Fibroblast of skin of back (primary cell): ENCODE measurements at places on chromosomes 6 and 20.

DNA sequence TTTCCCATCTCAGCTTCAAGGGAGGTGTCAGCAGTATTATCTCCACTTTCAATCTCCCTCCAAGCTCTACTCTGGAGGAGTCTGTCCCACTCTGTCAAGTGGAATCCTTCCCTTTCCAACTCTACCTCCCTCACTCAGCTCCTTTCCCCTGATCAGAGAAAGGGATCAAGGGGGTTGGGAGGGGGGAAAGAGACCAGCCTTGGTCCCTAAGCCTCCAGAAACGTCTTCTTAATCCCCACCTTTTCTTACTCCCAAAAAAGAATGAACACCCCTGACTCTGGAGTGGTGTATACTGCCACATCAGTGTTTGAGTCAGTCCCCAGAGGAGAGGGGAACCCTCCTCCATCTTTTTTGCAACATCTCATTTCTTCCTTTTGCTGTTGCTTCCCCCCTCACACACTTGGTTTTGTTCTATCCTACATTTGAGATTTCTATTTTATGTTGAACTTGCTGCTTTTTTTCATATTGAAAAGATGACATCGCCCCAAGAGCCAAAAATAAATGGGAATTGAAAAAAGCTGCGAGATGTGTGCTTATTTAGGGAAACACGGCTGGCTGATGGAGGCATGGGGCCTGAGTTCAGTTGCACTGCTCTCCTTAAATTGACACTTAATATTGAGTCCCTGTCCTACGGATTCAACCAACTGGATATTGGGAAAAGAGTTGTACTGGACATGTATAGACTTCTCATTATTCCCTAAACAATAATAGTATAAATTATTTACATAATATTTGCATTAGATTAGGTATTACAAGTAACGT, 4.9 kb downstream of the TUBB start:
- peak; percentile 35 for DNase-seq

DNA sequence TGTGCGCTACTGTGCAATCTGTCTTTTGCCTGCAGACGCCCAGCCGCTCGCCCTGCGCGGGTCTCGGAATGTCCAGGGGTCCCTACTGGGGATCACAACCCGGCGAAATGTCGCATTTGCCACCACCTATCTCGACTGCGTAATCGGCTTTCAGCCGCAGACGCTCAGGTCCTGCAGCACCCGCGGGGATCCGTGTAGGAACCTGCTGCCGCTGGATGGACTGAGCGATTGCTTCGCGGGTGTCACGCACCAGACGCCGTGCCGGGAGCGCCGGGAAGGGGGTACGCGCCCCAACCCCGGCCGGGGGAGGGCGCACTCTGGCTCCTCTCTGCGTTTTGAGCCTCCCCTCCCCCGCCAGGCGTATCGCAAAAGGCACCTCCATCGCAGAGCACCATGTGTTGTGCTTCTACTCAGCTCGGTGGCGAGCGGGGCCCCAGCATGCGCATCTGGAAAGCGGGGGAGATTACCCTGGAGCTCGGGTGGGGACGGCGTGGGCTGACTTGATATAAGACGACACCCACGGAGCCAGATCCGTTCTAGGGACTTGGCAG, 747 bp upstream of the PTPRA start:
- peak; percentile 41 for DNase-seq

DNA sequence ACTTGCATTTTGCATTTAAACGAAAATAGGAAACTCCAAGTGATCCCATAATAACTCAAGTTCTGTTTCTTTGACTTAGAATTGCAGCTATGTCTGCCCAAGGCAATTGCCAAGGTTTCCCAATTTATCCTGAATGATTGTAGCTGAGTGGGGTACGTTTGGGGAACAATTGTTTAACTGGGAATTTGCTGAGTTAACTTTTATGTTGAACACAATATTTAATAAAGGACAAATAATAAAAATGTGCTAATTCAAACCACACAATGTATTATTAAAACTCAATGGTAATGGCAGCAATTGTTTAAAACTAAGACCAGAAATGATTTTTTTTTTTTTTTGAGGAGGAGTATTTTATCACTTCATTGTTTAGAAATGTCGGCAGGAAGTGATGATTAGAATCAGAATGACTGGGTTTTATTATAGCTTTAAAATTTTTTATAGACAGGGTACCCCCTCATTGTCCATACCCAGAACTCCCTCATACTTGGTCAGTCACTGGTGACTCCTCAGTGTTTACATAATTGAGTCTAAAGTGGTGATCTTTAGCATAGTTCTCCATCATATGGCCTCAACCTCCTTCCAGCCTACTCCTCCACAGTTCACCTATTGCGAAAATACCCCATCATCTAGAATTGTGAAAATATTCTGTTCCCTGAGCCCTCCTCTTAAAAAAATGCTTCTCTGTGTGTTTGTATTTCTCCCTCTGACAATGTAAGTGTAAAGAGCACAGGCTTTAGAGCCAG, 389.2 kb upstream of the CITED2 start:
- no peak for DNase-seq

DNA sequence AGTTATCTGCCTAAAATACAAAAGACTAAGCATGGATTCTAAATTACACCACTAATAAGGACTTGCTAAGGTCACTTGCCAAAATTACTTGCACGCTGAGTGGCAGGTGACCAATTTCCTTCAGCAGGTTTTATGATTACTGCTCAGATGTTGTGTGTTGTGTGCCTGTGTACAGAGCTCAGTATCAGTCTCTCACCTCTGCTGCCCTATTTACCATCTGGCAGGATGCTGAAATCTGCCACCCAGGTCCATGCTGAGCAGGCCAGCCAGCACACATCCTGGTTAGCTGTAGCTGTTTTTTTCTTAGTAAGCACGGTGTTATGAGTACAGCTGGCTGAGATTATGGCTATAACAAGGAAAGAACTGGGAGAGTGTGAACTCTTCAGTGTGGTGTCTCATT, 34.0 kb downstream of the ELOVL4 start:
- no peak for DNase-seq

DNA sequence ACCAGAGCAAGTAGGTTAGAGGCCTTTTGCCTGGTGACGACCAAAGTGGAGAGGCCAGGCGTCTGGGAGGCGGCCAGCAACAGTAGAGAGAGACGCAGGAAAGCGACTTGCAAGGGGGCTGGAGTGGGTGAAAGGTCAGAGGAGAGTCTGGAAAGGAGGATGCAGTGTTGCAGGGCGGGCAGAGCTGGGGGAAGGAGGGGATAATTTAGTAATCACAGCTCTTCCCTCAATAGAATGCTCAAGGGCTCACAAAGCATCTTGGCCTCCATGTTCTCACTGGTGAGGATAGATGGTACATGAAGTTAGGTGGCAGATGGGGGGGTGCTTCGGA, 25.2 kb downstream of the TCF15 start:
- no peak for DNase-seq

DNA sequence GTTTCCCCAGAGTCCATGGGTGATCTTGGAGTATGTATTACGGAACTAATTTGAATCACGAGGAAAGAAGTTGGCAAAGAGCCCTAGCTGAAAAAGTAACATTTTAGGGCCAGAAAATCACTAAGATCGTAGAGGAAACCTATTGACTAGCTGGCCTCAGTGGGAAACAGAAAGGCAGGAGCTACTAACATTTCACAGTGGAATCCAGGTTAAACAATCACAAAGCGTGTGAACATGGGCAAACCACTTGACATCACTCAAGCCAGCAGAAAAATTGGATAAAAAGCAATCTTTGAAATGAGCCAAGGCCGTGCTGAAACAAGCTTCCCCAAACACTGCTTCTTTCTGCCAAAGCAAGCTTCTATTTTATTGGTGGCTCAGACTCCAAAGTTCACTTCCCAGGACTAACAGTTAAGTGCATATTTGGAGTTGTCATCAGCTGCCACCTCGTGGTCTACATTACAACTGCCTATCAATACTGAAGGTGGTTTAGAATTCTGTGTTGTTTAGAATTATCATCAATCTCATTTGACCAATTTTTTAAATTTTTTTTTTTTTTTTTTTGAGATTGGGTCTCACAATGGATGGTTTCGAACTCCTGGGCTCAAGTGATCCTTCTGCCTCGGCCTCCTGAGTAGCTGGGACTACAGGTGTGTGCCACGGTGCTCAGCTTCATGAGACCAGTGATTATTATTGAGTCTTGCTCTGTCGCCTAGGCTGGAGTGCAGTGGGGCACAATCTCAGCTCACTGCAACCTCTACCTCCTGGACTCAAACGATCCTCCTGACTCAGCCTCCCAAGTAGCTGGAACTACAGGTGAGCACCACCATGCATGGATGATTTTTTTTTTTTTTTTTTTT, 10.6 kb downstream of the RPS10 start:
- DNase-seq = peak; percentile 57

DNA sequence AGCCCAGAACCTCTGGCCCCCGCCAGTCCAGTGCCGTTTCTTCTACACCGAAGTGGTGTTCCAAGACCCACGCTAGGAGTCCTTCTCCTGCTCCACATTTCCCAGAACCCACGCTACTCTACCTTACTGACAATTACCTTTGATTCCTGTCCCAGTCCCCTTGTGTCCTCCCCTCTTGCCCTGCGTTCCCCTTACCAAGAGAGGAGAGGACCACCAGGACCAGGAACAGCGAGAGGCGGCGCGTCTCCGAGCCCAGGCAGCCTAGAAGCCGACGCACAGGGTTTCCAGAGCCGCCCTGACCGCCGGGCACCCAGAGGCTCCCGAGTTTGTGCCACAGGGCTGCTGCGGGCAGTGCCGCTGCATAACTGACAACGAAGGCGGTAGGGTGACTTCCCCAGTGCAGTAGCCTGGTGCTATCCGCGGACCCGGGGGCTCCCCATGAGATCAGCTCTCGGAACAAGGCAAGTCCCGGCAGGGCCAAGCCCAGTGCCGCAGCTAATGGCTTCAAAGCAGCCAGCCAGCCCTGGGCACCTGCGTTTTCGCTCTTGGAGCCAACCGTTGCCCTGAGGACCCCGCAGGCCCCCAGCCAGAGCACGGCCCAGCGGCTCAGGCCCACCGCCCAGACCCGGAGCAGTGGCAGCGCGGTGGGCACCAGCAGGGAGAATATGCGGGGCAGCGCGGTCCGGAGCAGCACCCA, 512 bp downstream of the TAP1 start:
- DNase-seq = peak; percentile 41

DNA sequence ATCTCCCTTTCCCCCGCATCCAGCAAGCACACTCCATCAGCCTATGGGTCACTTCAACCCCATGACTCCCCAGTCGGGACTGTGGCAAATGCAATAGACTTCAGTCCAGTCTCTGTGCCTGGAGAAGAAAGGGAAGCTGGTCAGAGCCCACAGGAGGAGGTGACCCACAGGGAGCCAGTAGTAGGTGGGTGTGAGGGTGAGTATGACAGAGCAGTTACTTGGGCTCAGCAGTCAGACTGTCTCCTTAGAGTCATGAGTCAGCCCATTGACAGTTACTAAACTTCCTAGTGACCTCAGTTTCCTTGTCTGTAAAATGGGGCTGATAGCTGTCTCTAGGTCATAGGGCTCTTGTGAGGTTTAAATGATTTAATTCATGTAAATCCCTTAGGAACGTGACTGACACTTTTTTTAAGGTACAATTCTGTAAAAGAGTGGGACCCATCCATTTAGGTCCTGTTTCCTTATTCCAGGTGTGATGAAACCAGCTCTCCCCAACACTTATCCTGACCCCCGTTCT, 33.9 kb upstream of the HLA-C start:
- DNase-seq = no peak

- DNase-seq = no peak
Measured at GRCh38 chr20:44069203-44070011, 117.6 kb downstream of the JPH2 start.

- no peak for DNase-seq
Measured at GRCh38 chr6:2221726-2222274, 23.6 kb downstream of the GMDS start.

DNA sequence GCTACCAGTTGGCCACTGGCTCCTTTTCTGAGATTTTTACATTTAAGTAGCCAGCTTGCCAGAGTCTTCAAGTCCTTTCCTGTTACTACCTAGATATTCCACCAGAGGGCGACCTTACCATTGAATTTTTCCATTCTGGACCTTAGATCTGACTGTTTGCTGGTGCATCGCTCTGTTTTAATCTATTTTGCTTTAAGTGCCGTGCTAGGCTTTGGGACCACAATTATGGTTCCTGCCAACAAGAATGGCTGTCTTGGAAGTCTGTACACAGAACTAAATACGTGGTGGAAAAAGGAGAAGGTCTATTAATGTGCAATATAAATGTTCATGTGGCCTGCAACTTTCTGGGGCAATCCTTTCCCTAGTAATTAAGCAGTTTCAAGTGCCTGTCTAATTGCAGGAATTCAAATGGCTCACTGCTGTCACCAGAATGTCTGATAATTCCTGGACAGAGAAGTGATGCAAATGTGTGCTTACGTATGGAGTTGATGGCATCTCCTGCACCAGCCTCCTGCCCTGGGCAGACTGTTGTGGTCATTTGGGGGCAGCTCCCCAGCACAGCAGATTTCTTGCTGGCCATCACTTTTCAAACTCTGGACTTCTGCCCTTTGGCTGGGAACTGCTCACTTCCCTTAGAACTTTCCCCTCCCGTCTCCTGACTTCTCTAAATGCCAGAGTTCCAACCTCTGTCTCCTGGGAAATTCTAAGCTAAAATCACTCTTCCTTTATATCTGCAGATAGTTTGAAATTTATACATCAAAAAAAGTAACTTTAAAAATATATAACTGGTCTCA, 5.6 kb upstream of the HLA-DOA start:
- DNase-seq = peak; percentile 73

GRCh38 chr20:17828598-17829144, 128.9 kb downstream of the BANF2 start:
- DNase-seq = no peak
